Activated CD4-positive, alpha-beta T cell treated with anti-CD3 and anti-CD28 coated beads, Interleukin-2, amount 10 ng/mL, durations not matched to agents 7 days and 5 days (primary cell): ENCODE measurements at places on chromosomes 5 and 9. TPM values are rescaled to one million over a fixed set of nuclear protein-coding genes. Genes with fewer than 3 reads are reported as not detected.

GRCh38 chr9:132147331-132147730, 14.5 kb upstream of the NTNG2 start:
- H3K27me3 ChIP-seq, result peaks cover 23% of the 10 kb centered on the region
- peaks cover 11% of the 10 kb centered on the region for H3K4me1 ChIP-seq
- H3K36me3 ChIP-seq, result no peaks in the 10 kb centered on the region
- no peak overlapping the region for H3K27ac ChIP-seq
- DNase-seq, result peak; percentile 20

DNA sequence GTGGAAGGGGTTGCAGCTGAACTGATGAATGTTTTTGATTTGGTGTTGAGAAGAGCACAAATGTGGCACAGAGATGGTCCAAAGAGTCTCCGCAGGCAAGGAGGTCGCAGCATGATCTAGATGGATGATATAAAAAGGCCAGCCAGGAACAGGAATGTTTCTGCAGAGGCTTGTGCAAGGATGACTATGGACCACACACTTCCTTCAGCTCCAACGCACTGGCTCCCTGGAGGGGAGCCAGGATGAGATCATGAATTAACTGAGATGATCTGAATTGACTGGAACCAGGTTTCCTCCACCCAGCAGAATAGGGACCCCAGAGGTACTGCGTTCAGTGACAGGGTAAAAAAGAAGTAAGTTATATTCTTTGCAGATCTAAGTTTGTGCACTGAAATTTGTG, 89.0 kb downstream of the ARSB start:
- H3K4me3 ChIP-seq, result no peak overlapping the region
- no peak for DNase-seq
- no peak overlapping the region for H3K27ac ChIP-seq
- H3K36me3 ChIP-seq, result peaks cover 17% of the 10 kb centered on the region

CNTFR gene
- total RNA-seq, result not detected

DNA sequence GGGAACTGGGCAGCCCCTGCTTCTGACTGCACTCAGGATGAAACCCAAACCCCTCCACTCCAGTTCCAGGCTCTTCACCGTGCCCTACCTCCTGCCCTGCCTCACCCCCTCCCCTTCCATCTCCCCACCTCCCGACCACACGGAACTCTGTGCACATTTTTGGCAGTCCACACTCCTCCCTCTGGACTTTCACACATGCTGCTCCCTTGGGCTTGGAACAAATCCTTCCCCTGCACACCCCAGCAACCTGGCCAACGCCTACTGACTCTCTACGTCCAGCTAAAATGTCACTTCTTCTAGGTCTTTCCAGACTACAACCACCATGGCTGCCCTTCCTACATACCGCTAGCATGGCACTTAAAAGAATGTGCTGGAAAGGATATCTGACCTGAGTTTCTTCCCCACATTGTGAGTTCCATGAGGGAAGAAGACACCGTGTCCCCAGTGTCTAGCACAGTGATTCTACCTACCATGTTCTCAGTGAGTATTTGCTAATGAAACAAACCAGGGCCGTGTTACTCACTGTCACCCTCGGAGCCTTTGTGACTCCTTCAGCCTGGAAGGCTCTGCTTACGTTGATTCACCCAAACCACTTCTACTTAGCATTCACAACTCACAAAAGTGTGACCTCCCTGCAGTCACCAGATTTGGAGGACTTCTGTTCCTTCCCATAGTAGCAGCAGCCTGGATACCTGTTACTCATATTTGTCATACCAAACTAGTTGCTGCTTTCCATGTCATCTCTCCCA, 18.7 kb downstream of the RETREG1 start:
- H3K27me3 ChIP-seq, result no peaks in the 10 kb centered on the region
- peaks cover 76% of the 10 kb centered on the region for H3K36me3 ChIP-seq
- H3K27ac ChIP-seq, result peak overlapping the region; percentile 52
- peaks cover 35% of the 10 kb centered on the region for H3K4me1 ChIP-seq
- DNase-seq, result no peak

STPG3 gene
- not detected for total RNA-seq

GRCh38 chr9:37328556-37329227, 93.8 kb upstream of the GRHPR start:
- H3K27ac ChIP-seq, result no peak overlapping the region
- H3K4me3 ChIP-seq, result no peak overlapping the region

GRCh38 chr5:143025971-143026370, 255.8 kb downstream of the ARHGAP26 start:
- H3K4me1 ChIP-seq, result peaks cover 46% of the 10 kb centered on the region
- no peaks in the 10 kb centered on the region for H3K27me3 ChIP-seq

DNA sequence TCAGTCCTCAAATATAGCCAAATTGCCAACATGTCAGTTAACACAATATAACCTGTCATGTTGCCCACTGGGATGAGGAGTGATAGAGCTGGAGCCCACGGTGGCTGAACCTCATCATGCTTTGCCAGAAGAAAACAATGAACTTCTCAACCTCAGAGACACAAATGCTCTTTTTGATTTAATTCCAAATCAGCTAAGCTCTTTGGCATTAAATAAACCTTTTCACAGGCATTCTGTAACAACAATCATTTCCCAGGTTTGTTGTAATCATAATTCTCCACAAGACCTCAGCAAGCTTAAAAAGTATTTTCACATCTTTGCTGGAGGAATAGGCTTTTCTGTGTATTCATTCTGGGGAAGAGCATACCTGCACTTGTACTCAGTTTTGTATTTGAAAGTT, 830.9 kb downstream of the MAT2B start:
- H3K36me3 ChIP-seq, result no peaks in the 10 kb centered on the region
- no peak overlapping the region for H3K27ac ChIP-seq
- H3K27me3 ChIP-seq, result no peaks in the 10 kb centered on the region
- no peaks in the 10 kb centered on the region for H3K4me1 ChIP-seq

HSD17B4 gene
- total RNA-seq, result 56.0 TPM

GRCh38 chr9:21754741-21755140, 47.7 kb upstream of the MTAP start:
- no peaks in the 10 kb centered on the region for H3K36me3 ChIP-seq
- no peak overlapping the region for H3K27ac ChIP-seq
- no peak overlapping the region for H3K4me3 ChIP-seq
- H3K27me3 ChIP-seq, result peaks cover 79% of the 10 kb centered on the region

GRCh38 chr5:105392710-105393149, 1830.1 kb upstream of the NUDT12 start:
- H3K4me3 ChIP-seq, result no peak overlapping the region
- DNase-seq, result no peak
- H3K27ac ChIP-seq, result no peak overlapping the region
- no peaks in the 10 kb centered on the region for H3K36me3 ChIP-seq
- no peaks in the 10 kb centered on the region for H3K4me1 ChIP-seq

REEP2 gene
- total RNA-seq, result 0.77 TPM

GRCh38 chr9:122800066-122801060, at the start of gene OR1K1:
TSS of gene OR1K1 (plus strand) at chr9:122800123. CDS start at chr9:122800123, 0 bp downstream.
- no peak for DNase-seq
- no peak within 1 kb of the TSS for H3K27ac ChIP-seq
- no peaks in the 10 kb centered on the region for H3K27me3 ChIP-seq

BNC2 gene
- not detected for total RNA-seq

GRCh38 chr5:158686214-158686613, 413.5 kb downstream of the EBF1 start:
- no peak overlapping the region for H3K4me3 ChIP-seq
- H3K27ac ChIP-seq, result no peak overlapping the region
- no peak for DNase-seq
- H3K4me1 ChIP-seq, result no peaks in the 10 kb centered on the region

- H3K27me3 ChIP-seq, result peaks cover 83% of the 10 kb centered on the region
- peaks cover 8% of the 10 kb centered on the region for H3K36me3 ChIP-seq
- H3K4me1 ChIP-seq, result peaks cover 16% of the 10 kb centered on the region
- H3K4me3 ChIP-seq, result peak overlapping the region; percentile 54
Observed at GRCh38 chr9:77018058-77018968, 1.1 kb upstream of the FOXB2 start.

MEGF10 gene
- not detected for total RNA-seq

DNA sequence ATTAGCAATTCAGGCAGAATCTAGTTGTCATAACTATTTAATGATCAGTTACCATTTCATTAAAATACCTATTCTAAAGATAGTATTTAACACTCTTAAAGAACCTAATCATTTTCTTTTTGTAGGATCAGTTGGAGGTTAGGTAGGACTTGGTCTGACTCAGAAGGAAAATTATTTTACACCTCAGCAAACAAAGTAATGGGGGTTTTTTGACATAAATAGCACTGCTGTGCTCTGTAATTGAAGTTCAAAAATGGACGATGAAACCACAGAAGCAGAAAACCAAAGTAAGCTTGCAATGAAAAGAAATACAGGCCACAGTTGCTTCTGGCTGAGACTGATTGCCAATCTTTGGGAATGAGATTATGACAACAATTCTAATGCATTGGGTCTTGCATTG, 187.0 kb upstream of the TRPM3 start:
- peaks cover 11% of the 10 kb centered on the region for H3K27me3 ChIP-seq
- no peak overlapping the region for H3K4me3 ChIP-seq
- no peaks in the 10 kb centered on the region for H3K36me3 ChIP-seq
- H3K27ac ChIP-seq, result no peak overlapping the region

GRCh38 chr5:169411786-169412430, 111.0 kb upstream of the SLIT3 start:
- DNase-seq, result no peak
- no peaks in the 10 kb centered on the region for H3K36me3 ChIP-seq
- no peak overlapping the region for H3K27ac ChIP-seq
- H3K4me3 ChIP-seq, result no peak overlapping the region
- no peaks in the 10 kb centered on the region for H3K27me3 ChIP-seq

PDZD2 gene
- total RNA-seq, result not detected

ANKRD33B gene
- 3.2 TPM for total RNA-seq

- H3K36me3 ChIP-seq, result no peaks in the 10 kb centered on the region
- H3K27ac ChIP-seq, result no peak overlapping the region
- no peak for DNase-seq
- no peak overlapping the region for H3K4me3 ChIP-seq
- no peaks in the 10 kb centered on the region for H3K4me1 ChIP-seq
Observed at GRCh38 chr5:21810737-21811316, 1042.3 kb downstream of the CDH12 start.

KIF4B gene
- not detected for total RNA-seq

DNA sequence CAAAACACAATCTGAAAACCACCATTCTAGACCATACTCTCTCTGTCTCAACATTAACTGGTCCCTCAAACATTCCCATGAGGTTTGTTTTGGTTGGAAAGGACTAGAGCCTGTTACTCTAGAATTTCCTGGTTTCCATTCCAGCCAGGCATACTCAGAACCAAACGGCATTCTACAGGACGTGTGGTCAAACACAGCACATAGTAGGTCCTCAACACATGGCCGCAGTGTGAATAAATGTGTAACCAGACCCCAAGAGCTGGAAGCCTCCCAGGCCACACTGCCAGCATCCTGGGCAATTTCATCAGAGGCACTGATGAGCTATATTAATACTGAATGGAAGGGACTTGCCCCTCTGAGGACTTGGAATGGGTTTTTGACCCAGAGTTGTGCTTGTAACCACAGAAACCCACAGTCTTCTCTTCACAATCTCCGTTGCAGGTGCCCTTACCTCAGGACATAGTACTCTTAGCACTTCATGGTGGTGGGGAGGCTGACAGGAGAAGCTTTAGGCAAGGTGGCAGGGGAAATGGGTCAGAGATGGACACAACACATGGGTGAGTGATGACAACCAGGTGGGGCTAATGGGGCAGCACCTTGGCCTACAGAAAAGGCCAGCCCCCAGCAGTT, 66.0 kb downstream of the ZNF366 start:
- no peaks in the 10 kb centered on the region for H3K4me1 ChIP-seq
- H3K27ac ChIP-seq, result no peak overlapping the region
- peaks cover 4% of the 10 kb centered on the region for H3K27me3 ChIP-seq
- no peaks in the 10 kb centered on the region for H3K36me3 ChIP-seq
- H3K4me3 ChIP-seq, result no peak overlapping the region

GRCh38 chr5:64688391-64688790, 1.9 kb upstream of the SHISAL2B start:
- DNase-seq, result no peak
- no peak overlapping the region for H3K27ac ChIP-seq
- H3K36me3 ChIP-seq, result no peaks in the 10 kb centered on the region
- H3K4me1 ChIP-seq, result peaks cover 4% of the 10 kb centered on the region

GRCh38 chr9:99222416-99223270, 561 bp downstream of the SEC61B start:
- no peak for DNase-seq
- peak overlapping the region; percentile 99 for H3K27ac ChIP-seq
- H3K4me1 ChIP-seq, result peaks cover 59% of the 10 kb centered on the region
- H3K4me3 ChIP-seq, result peak overlapping the region; percentile 98

GRCh38 chr9:70478963-70479641, 64.6 kb upstream of the KLF9 start:
- H3K4me3 ChIP-seq, result no peak overlapping the region
- H3K27me3 ChIP-seq, result no peaks in the 10 kb centered on the region
- H3K4me1 ChIP-seq, result no peaks in the 10 kb centered on the region
- DNase-seq, result no peak

OBP2A gene
- total RNA-seq, result not detected

GRCh38 chr5:59380350-59380951, 513.1 kb downstream of the PDE4D start:
- peaks cover 11% of the 10 kb centered on the region for H3K27me3 ChIP-seq
- H3K27ac ChIP-seq, result no peak overlapping the region
- H3K36me3 ChIP-seq, result no peaks in the 10 kb centered on the region
- H3K4me3 ChIP-seq, result no peak overlapping the region

PCDHGB3 gene
- 0.12 TPM for total RNA-seq

DNA sequence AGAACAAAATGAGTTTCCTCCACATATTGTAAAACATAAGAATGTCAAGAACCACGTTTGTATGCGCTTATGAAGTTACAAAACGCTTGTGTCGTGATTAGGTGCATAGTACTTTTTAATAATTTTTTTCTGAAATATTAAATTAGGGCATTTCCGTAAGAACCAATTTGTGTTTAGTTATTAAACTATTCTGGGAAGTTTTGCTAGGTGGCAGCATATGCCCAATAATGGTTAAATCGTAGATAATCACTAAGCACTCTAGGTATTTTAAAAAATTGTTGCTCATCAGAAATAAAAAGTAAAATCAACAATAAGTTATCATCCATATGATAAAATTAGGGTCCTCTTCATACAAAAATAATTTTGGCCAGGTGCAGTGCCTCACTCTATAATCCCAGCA, 5.4 kb downstream of the SRFBP1 start:
- no peaks in the 10 kb centered on the region for H3K27me3 ChIP-seq
- H3K4me3 ChIP-seq, result no peak overlapping the region
- H3K36me3 ChIP-seq, result peaks cover 10% of the 10 kb centered on the region
- no peak for DNase-seq
- H3K4me1 ChIP-seq, result peaks cover 35% of the 10 kb centered on the region
- no peak overlapping the region for H3K27ac ChIP-seq
